A549 (cell line): ENCODE measurements at places on chromosomes 1 and 21. TPM values are rescaled to one million over a fixed set of nuclear protein-coding genes. Genes with fewer than 3 reads are reported as not detected.
A peak's percentile ranks its signal among the peaks of the same experiment; 100 is the strongest.

Gene ERICH3
- polyA plus RNA-seq = not detected in 3 replicates

Gene VSIG8
- polyA plus RNA-seq = 0.05 to 0.09 TPM in 2 of 3 replicates, not detected in the other

Gene KCNJ15
- polyA plus RNA-seq = 0.05 to 0.30 TPM in 2 of 3 replicates, not detected in the other

DNA sequence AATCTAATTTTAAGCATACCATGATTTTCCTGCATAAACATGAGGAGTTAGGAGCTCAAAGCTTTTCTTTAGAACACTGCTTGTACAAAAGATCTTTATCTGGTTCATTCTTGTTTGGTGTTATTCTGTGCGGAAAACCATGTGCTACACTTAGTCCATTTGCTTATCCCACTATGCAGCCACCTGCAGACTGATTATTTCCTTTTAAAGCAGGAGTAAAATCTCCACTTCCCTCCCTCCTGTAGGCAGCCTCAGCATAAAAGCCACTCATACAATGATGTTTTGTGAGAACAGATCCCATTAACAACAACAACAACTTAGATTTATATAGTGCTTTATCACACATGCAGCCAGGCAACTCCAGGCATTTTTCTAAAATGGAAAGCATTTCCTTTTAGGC is 355.3 kb upstream of the NEGR1 start:
- DNase-seq = no peak

GRCh38 chr1:67896826-67897225 is 63.6 kb upstream of the GNG12 start:
- DNase-seq = no peak

- no peak for DNase-seq
These were observed 16.8 kb downstream of the SLC19A2 start for GRCh38 chr1:169468982-169469381.

- no peak for DNase-seq
These were observed 119.2 kb downstream of the FOXD2 start for GRCh38 chr1:47557066-47557465.

DNA sequence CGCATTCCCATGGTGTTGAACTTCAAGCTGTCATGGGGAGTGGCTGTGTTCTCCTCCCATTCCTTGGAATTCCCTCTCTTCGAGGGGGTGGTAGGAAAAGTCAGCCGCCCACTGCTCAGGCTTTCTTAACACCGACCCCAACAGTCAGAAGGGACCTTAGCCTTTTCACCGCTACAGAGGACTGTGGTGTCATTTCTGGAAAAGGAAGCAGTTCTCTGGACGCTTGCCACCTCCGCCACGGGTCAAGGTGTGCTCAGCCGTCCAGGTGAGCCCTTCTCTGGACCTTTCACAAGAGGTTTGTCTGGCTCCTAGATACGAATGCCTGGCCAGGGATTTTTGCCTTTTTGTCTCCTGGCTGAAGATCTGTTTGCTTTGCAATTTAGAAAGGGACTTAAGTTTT is 31.8 kb downstream of the CLIC6 start:
- no peak for DNase-seq

- DNase-seq = peak; percentile 30
These were observed 458 bp upstream of the ALPL start for GRCh38 chr1:21508580-21509350.

- no peak for DNase-seq
These were observed 11.4 kb upstream of the MNDA start for GRCh38 chr1:158819461-158820443.
